ENCODE measurements at places on chromosomes 6 and 20. TPM values are rescaled to one million over a fixed set of nuclear protein-coding genes. Genes with fewer than 3 reads are reported as not detected.

ENPP4 gene
- total RNA-seq, result 4.9 TPM

C20orf96 gene
- total RNA-seq, result 9.7 TPM

DNMT3B gene
- total RNA-seq, result 5.8 TPM

TRIM31 gene
- not detected for total RNA-seq

RSPO3 gene
- 1.8 TPM for total RNA-seq

CNPY3 gene
- 58.1 TPM for total RNA-seq

RAE1 gene
- 31.0 TPM for total RNA-seq

PROKR2 gene
- not detected for total RNA-seq

OOEP gene
- total RNA-seq, result not detected

MRAP2 gene
- 0.23 TPM for total RNA-seq

EYA2 gene
- not detected for total RNA-seq

SAMD3 gene
- total RNA-seq, result 1.1 TPM

SLCO4A1 gene
- total RNA-seq, result 7.9 TPM

Measured in glomerular endothelial cell (primary cell).